Right ventricle myocardium inferior (tissue), 1 donor: ENCODE measurements at places on chromosomes 12 and 14.

GRCh38 chr12:39125566-39125965 is 220.2 kb upstream of the CPNE8 start:
- DNase-seq, result no peak

GRCh38 chr14:58639842-58640484 is 2.2 kb downstream of the DACT1 start:
- no peak for DNase-seq

DNA sequence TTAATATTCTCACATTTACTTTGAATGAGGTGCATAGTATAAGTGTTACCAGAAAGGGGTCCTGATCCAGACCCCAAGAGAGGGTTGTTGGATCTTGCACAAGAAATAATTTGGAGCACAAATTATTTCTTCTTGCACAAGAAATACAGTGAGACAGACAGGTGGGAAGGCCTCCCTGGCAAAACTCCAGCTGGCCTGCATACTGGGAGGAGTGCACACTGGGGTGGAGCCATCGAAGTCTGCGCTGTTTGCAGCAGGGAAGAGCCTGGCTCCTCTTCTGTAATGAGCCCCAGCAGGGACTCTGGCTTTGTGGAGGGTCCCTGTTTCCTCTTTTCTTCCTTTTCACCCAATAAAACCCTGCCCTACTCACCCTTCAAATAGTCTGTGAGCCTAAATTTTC is 141.6 kb downstream of the GLT1D1 start:
- DNase-seq, result no peak

- no peak for DNase-seq
Observed at GRCh38 chr14:89638891-89639290, 221.9 kb upstream of the FOXN3 start.

- DNase-seq, result peak; percentile 37
Observed at GRCh38 chr12:132453361-132454192, 36.4 kb upstream of the FBRSL1 start.

DNA sequence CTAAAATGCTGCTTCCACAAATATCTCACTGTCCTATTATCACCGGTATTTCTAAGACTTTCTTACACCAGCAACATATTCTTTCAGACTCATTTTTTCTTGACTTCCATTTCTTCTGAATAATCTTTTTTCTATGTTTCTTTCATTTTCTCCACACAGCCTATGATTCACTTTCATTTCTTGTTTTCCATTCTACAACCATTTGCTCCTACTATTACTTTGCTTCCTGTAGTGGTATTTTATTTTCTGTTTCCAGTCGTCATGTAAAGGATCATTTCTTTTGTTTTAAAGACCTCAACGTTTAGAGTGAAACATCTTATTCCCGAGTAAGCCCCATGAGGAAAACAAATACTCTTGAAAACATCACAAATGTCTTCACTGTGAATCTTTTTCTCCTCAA is 182.2 kb upstream of the MDGA2 start:
- no peak for DNase-seq

DNA sequence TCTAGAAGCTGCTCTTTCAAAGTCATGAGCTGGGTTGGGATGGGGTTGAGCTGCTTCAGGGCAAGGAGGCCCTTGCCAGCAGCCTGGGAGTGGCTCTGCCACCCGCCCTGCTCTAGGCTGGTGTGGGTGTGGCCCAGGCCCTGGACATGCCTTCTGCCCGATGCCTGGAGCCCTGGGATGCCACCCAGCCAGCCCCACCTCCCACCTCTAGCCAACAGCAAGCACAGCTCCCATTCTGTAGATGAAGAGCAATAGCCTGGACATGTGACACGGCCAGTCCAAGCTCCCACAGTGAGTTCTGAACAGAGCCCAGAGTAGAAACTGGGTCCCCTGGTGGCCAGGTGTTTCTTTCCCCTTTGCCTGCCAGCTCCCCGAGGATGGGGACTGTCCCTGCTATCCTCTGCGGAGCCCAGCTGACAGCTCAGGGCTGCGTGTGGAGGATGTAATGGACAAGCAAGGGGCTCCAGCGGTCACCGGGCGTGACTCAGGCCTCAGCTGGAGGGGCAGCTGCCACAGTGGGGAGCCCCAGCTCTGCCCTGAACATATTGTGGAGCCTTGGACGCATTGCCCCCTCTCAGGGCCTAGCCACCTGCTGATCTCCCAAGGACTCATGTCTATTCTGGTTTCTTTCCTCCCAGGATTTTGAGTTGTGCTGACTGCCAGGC is 165.2 kb downstream of the TSPAN9 start:
- peak; percentile 83 for DNase-seq

- DNase-seq, result no peak
Observed at GRCh38 chr14:89085737-89086382, 261.4 kb downstream of the TTC8 start.

DNA sequence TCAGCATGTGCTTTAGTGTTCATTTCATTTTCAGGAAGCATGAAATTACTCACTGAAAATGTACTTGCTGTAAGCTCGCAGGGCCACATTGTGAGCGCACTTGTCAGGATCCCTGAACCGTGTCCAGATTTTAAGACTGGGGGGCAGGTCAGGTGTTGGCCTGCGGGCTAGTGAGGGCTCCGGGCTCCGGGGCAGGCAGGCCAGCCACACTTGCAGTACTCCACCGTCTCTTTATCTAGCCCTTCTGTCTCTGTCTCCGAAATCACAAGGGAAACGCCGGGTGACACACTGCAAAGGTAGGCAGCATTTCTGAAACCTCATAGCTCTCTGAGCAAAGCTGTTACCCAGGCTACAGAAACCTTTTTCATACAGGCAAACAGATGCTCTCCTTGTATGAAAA is 98.7 kb downstream of the EML1 start:
- DNase-seq, result no peak

DNA sequence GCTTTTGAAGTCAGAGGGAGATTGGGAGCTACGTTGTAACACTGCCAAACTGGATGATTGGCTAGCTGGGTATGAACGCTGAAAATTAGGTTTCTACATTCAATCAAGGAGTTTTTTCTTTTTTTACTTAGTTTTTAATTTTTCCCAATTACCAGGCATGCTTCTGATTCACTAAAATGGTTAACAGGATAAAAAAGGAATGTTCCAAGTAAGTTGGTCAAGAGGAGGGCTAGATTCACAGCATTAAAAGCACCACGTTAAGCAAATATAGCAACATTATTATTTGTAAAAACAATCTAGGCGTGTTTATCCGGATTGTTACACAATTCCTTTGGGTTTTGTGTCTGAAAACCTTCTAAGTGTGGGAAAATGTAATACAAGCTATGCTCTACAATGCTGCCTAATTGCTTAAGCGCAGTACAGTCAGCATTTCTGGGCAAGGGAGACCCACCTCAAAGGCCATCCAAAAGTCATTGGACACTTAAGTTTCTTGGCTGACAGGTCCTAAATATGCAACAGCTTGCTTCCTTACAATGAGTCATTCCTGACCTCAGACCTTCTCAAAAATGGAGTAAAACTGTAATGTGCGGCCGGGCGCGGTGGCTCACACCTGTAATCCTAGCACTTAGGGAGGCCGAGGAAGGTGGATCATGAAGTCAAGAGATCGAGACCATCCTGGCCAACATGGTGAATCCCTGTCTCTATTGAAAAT is 1.2 kb downstream of the RPLP0 start:
- no peak for DNase-seq

DNA sequence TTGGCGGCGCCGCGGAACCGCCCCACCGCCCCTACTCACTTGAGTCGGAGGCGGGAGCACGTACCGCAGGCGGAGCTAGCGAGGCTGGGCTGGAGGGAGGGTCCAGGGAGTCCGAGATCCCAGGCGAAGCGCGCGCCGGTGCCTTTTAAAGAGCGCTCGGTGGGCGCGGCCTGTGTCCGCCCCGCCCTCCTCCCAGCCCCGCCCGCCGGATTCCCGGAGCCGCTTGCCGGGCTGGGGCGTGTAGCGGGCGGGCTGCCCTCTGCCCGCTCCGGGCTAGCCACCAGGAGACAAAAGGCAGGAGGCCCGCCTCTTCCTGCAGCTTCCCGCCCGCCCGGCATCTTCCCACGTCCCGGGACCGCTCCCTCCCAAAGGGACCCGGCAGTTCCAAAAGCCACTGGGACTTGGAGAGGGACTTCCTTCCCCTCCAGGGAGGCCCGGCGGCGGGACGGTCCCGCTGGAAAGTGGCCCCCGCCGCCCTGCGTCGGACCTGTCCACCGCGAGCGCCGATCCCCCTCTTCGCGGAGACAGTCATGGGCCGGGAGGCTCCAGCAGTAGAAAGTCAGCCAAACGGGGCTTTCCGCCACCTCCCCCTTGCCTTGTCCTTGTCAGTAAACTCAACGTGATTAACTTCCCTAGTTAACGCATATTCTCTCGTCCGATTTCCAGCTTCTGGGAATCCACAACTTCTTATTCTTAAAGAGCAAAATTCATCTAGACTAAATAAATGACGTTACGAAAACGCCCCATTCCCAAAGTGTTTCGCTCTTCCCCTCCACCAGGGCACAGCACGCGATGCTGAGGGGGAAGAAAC is at the start of gene CSRP2:
CSRP2 (minus strand) TSS at position 121 of the 811 bp plus-strand sequence. CDS start 12,759 bp downstream, outside the sequence.
- peak; percentile 94 for DNase-seq

DNA sequence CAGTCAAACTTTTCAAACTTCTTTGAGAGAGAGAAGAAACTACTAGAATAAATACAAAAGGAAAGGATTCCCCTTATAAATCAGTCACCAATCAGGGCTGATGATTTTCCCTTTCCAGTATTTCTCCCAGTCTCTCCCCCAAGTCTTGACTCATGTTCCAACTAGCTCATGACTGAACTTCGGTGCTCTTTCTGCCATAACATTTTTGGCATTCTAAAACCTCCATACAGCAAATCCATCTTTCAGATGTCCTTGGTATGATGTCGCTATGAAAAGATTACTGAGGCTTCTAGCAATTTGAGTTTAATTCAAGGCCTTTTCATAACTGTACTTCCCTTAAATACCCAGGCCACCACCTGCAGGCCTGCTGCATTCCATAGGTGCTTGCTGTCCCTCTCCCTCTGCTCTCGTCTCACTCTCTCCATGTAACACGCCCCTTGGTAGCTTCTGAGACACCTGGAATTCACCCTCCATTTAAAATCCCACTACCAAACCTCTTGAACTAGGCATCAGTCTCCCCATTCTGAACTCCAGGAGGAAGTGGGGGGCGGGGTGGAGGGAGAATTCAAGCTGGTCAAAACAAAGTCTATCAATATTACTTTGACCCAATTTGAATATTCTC is 2.4 kb downstream of the PRKD1 start:
- no peak for DNase-seq

- DNase-seq, result no peak
Observed at GRCh38 chr12:62841846-62842245, 93.1 kb downstream of the PPM1H start.

GRCh38 chr12:76914102-76914859 is 35.5 kb upstream of the CSRP2 start:
- no peak for DNase-seq

DNA sequence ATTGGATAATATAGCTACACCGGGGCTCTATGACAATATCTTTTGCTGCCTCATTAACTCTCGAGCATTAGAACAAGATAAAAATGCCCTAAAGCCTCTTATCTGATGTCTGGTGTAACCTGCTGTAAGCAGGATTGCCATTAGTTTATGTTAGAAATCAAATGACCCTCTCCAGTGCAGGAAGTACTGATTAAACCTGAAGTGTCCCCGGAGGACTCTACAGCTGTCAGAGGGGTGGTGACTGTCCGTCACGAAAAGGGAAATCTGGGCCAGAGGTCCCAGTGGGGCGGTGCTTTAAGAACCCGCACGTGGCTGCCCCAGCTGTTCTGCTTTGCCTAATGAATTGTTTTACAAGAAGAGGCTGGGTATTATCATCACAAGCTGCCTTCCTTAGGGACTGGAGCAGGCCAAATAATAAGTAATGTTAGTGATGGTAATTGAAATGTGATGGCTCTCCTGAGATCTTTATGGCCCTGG is 55.7 kb downstream of the LIN52 start:
- peak; percentile 90 for DNase-seq

GRCh38 chr12:85968606-85969005 is 94.5 kb downstream of the NTS start:
- DNase-seq, result no peak

DNA sequence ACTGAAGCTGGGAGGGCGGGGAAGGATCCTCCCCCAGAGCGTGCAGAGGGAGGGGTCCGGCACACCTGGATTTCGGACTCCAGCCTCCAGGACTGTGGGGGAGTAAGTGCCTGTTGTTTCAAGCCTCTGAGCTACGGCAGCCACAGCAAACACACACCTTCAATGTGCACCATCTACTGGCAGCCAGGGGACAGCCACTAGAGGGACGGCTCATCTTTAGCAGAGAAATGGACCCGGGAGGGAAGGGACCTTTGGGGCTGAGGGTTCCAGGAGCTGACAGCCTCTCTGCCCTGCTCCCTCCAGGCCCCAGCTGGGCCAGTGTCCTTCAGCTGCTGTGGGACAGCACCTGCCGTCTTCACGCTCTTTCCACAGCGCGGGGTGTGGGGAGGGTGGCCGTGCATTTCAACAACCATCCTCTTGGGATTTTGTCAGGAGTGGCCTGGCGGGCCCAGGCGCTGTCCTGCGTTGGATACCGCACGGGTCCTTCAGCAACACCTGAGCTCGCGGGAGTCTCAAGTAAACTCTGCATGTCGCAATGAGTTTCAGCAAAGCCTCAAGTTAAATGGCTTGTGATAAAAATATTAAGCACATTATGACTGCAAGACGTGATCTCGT is 209.2 kb upstream of the C14orf180 start:
- peak; percentile 55 for DNase-seq

DNA sequence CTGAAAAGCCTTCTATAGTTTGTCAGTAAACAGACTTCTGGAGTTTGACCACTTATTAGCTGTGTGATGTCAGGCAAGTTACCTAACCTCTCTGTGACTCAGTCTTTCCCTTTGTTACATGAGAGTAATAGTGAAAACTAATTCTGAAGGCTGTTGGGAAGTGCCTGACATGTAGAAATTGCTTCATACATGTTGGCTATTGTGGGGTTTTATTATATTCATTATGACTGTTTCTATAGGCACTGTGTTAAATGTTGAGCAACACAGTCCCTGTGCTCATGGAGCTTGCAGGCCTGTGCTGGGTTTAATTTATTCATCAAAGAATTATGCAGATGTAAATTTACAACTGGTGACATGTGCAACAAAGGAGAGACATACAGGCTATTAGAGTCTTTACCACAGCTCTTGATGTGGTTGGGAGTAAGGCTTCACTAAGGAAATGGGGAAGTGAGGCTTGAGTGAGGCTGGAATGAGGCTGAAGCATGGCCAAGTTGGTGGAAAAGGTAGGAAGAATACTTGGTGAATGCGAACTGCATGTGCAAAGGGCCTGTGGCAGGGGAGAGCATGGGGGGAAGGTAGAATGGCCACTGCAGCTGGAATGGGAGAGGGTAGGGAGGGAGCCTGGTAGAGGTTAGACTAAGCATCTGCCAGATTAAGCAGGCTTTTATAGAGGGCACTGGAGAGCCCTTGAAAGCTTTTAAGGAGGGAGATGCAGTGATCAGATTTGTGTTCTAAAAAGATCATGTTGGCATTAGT is 236.4 kb upstream of the CRY1 start:
- no peak for DNase-seq

GRCh38 chr12:75305412-75306332 is 24.5 kb downstream of the CAPS2 start:
- peak; percentile 56 for DNase-seq

- DNase-seq, result no peak
Observed at GRCh38 chr12:110199339-110200123, 75.4 kb downstream of the IFT81 start.

DNA sequence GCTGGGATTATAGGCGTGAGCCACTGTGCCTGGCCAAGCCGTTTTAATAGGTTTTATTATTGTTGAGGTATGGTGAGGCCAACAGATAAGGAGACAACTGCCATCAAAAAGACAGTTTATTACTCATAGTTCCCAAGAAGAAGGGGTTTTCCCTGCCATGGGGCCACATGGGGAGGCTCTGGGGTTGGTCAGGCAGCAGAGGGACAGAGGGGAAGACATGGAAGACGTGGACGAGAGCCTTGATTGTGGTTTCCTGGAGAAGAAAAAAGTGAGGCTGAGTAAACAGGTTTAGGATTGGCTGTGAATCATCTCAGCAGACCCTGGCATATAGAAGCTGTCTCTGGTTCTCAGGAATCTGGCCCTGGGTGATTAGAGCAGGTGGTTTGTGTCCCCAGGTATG is 69.9 kb downstream of the FOXN4 start:
- DNase-seq, result no peak
